ENCODE measurements at places on chromosomes 2 and 18.

DNA sequence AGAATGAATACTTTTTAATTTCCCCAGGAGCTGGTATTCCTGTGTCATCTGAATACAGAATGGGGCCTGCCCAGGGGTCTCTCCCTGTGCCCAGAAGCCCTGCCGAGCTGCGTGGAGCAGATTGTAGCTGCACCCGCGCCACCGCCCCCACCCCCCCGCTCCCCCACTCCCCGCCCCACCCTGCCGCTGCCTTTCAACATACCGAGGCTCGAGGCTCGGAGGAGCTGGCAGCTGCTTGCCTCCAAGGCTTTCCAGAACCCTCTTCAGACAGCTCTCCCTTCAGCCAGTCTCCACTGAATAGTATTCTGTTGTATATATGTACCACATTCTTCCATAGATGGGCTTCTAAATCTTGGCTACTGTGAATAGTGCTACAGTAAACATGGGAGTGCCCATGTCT lies 150.7 kb downstream of the TSN start:
- no peak for DNase-seq

DNA sequence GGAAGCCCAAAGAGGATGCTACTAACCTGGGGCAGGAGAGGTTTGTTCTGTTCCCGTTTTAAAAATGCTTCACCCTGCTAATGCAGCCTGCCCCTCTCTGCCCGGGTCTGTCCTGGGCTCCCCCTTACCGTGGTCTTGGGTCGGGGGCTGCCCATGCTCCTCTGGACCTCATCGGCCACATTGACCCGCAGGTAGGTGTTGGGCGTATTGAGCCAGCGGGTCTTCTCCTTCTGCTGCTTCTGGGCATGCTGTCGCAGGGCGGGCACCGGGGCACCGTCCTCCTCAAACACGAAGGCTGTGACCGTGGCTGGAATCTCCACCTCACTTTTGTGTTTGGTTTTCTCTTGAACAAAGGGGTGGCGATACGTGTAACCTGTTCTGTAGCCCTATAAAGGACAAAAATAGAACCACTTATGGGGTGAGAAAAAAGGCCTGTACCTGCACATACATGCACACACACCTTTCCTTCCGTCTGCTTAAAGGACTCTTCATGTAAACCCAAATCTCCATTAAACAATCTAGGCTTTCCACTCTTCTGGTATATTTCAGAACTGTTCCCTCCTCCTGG lies 89.3 kb downstream of the ADD2 start:
- DNase-seq: no peak

- no peak for DNase-seq
Observed at GRCh38 chr2:215280326-215280725, 31.5 kb upstream of the ATIC start.

GRCh38 chr2:236180831-236181453 lies 12.8 kb upstream of the GBX2 start:
- DNase-seq: no peak

- no peak for DNase-seq
Observed at GRCh38 chr2:223306371-223306770, 254.4 kb downstream of the KCNE4 start.

GRCh38 chr2:8588831-8589191 lies 93.0 kb upstream of the ID2 start:
- no peak for DNase-seq

DNA sequence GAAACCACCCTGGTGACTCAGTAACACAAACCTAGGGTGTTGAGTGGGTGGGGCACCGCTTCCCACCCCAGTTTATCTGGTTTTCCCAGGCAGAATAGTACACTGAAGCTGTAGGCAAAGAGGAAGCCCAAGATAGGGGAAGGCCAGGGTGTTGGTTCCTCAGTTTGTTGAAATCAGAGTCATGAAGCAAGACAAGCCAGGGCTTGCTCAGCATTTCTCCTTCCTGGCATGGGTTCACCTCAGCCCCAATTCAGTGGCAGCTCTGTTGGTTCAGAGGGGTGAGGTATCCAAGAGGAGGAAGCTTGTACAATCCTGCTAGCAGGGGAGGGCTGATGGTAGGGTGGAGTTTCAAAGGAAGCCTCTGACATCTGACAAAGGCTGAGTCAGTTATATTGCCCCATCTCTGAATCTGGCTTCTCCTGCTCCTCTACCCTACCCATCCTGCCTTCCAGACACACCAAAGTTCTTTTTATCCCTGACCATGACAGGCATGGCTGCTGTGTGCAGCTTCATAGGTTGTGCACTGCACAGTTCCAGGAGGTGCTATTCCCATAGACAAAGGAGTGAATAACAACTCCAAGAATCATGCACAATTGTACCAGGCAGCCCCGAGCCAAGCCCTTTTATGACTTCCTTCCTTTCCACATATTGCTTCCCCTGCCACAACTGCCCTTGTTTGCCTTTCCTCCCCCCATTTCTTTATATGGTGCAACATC lies 24.9 kb upstream of the RAB10 start:
- no peak for DNase-seq

DNA sequence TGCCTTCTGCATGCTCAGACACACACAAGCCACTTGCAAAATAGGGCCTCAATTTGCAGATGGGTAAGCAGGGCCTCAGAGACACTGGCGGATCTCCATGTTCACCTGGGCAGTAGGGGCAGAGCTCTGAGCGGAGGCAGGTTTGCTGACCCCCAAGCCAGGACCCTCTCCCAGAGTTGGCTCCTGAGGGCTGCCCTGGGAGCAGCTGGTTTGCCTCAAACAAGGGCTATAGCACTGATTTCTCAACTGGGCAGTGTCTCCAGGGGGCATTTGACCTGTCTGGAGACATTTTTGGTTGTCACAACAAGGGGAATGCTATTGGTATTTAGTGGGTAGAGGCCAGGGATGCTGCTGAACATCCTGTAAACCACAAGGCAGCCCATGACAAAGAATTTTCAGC lies 11.6 kb downstream of the GLI2 start:
- no peak for DNase-seq

DNA sequence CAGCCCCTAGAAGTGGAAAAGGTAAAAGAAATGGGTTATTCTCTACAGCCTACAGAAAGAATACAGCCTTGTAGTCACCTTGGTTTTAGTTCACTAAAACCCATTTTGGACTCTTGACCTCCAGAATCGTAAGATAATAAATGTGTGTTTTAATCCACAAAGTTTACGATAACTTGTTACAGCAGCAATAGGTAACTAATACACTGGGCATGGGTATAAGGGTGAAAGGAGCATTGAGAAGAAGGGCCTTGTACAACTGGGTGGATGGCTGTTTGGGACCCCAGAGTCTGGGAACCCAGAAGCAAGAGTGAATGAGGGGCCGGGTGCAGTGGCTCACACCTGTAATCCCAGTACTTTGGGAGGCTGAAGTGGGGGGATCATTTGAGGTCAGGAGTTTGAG lies 2.2 kb upstream of the MFSD6 start:
- no peak for DNase-seq

DNA sequence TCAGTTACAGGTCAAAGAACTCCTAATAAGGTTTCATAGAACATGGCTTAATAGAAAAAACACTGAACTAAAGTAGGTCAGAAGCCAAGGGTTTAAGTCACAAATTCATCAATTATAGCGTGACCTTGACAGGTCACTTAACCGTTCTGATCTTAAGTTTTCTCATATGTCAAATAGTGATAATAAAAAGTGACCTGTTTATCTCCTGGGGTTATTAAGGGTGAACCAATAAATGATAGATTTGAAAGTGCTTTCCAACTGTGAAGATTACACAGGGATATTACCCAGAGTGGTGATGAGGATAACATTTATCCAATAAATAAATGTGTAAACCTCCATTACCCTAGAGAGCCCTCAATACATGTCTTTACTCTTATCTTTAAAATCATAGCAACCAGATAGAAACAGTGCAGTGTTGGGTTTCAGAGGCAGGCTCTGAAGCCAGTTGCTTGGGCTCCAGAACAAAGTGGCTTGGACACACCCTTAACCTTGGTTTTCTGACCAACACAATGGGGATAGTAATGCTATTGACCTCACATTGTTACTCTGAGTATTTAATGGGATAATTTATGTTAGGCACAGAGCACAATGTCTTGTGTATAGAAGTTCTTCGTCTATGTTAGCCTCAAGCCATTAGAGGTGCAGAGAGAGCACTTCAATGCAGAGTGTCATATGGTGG lies 48.6 kb downstream of the KLHL14 start:
- DNase-seq: no peak

GRCh38 chr2:238589591-238590460 lies 163.1 kb downstream of the ASB1 start:
- no peak for DNase-seq

- DNase-seq: no peak
Observed at GRCh38 chr2:138298120-138298814, 203.3 kb upstream of the SPOPL start.

DNA sequence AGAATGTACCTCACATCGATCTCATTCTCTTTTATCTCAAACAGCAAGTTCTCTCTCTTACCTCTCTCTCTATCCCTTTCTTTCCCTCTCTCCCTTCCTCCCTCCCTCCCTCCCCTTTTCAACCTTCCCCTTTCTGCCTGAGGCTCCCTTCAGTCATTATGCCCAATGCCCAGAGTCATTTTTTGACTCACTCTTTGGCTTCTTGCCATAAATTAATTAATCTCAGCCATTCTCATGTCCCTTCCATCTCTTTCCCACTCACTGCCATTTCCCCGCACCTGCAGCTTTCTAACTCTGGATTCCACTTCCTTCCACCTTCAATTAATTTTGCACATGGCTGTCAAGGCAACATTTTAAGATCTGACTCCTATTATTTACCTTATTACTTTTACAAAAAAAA lies 60.1 kb downstream of the EVA1A start:
- DNase-seq: no peak

DNA sequence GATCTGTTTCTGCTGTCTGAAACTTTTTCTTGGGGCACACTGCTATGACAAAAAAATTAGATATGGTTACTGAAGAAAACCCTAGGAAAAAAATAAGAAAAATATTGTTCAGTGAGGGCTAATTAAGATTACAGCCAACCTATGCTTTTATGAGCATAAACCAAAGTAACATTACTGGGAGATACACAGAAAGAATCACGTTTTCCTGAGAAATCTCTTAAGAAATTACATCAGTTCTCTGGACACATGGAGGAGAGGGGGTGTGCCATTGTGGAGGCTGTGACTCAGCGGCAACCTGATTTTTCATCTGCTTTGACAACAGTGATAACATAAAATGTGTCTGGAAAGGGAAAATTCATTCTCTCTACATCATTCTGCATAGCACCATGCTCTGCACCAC lies 13.4 kb upstream of the NMI start:
- no peak for DNase-seq

- no peak for DNase-seq
Observed at GRCh38 chr2:223058952-223059716, 7.1 kb downstream of the KCNE4 start.

- no peak for DNase-seq
Observed at GRCh38 chr2:163681745-163682144, 54.1 kb downstream of the FIGN start.
